ENCODE measurements at places on chromosomes 2 and 18. TPM values are rescaled to one million over a fixed set of nuclear protein-coding genes. Genes with fewer than 3 reads are reported as not detected.

The ICOS gene
- total RNA-seq = 0.11 TPM

The IGFBP5 gene
- total RNA-seq = 508 TPM

The FASTKD1 gene
- total RNA-seq = 51.5 TPM

The SULT6B1 gene
- total RNA-seq = not detected

The GCG gene
- 0.99 TPM for total RNA-seq

The PAX8 gene
- 3.7 TPM for total RNA-seq

The TSN gene
- total RNA-seq = 67.0 TPM

The KHK gene
- 2.5 TPM for total RNA-seq

The NABP1 gene
- total RNA-seq = 9.5 TPM

The CAPG gene
- 27.8 TPM for total RNA-seq

The ACADL gene
- 3.7 TPM for total RNA-seq

The FAM110C gene
- 3.9 TPM for total RNA-seq

The GALR1 gene
- total RNA-seq = 0.16 TPM

The DNAJC5G gene
- not detected for total RNA-seq

The VWC2L gene
- total RNA-seq = 11.5 TPM
